ENCODE measurements at places on chromosomes 3 and 15.

DNA sequence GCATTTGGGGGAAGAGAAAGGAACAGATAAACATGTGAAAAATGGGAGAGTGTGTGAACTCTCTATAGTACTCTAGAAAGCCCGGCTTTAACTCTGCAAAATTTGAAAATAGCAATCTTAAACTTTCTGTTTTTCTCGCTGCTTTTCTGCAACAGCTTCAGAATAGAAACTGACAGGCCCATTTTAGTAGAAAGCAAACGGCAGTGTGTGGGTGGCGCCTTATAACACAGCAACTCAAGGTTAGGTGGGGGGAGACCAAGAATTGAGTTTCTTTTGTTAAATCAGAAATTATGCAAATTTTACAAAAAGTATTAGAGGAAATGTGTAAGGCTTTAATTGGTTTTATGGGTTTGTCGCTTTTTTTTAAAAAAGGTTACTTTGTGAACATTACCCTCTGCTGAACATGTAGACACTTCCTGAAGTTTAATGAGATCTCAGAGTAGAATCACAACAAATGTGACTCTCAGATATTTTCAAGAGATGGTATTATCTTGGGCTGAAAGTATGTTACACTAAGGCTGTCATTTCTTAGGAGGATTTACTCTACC lies 107.0 kb downstream of the PTPRG start:
- DNase-seq: no peak

- DNase-seq: no peak
These were observed 31.3 kb downstream of the CD200 start for GRCh38 chr3:112364291-112364690.

- no peak for DNase-seq
These were observed 61.3 kb downstream of the CTDSPL start for GRCh38 chr3:37922721-37923568.

- no peak for DNase-seq
These were observed 94.4 kb upstream of the PHLDB2 start for GRCh38 chr3:111764645-111765091.

- DNase-seq: no peak
These were observed 198.6 kb upstream of the PLSCR5 start for GRCh38 chr3:146803745-146804144.

DNA sequence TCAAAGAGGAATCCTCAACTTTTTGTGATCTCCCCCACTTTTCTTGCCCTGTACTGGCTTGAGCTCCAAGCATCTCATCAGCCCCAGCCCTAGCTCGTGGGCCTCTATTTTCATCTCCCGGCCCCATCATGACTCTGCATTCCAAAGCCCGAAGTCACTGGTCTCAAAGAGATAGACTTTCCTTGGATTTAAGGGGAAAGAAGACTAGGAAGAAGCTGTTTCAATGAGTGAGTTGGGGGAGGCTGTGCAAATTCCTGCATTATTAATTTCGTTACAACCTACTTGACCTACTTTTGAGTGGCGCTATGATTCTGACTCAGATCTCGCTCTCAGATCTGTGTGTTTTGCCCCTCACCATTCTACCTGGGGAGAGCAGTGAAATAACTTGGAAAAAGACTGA lies 266.6 kb upstream of the TBL1XR1 start:
- DNase-seq: no peak

All from activated CD8-positive, alpha-beta memory T cell treated with anti-CD3 and anti-CD28 coated beads for 1 hour (primary cell).